Osteocyte (in vitro differentiated cells): ENCODE measurements at places on chromosomes 7 and 10. TPM values are rescaled to one million over a fixed set of nuclear protein-coding genes. Genes with fewer than 3 reads are reported as not detected.

ADAM12 gene
- 41.7 and 45.6 TPM in 2 replicates for total RNA-seq

PKD2L1 gene
- total RNA-seq = not detected in 2 replicates

GIMAP7 gene
- not detected in 2 replicates for total RNA-seq

FAM107B gene
- total RNA-seq = 40.7 and 47.4 TPM in 2 replicates

SNX10 gene
- total RNA-seq = not detected in 2 replicates

DNA sequence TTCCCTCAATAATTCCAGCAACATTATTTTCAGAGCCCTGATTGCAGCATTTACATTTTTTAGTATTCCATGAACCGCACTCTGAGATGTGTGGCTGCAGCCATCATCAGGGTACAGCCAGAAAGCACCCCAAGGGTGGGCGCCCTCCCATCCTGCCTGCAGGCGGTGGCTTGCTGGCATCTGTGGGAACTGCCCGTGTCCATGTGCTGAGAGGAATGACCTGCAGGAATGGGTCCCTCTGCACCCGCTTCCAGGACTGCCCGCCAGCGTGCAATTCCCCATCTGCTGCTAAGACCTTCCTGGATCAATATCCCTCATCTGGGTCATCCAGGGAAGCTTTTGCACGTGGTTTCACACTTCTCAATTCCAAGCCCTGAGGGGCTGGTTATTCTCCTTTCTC is 32.8 kb upstream of the NUB1 start:
- H3K27me3 ChIP-seq = peaks cover 32% of the 10 kb centered on the region
- H3K36me3 ChIP-seq = no peaks in the 10 kb centered on the region
- peaks cover 6% of the 10 kb centered on the region for H3K4me1 ChIP-seq
- DNase-seq = peak; percentile 83

- no peak for DNase-seq
- no peak overlapping the region for H3K4me3 ChIP-seq
- no peak overlapping the region for H3K27ac ChIP-seq
- peaks cover 3% of the 10 kb centered on the region for H3K36me3 ChIP-seq
- H3K27me3 ChIP-seq = no peaks in the 10 kb centered on the region
- peaks cover 26% of the 10 kb centered on the region for H3K4me1 ChIP-seq
Measured at GRCh38 chr7:41828911-41829310, 126.0 kb upstream of the INHBA start.

- no peaks in the 10 kb centered on the region for H3K36me3 ChIP-seq
- H3K4me3 ChIP-seq = no peak overlapping the region
- no peak for DNase-seq
- H3K27ac ChIP-seq = no peak overlapping the region
- H3K4me1 ChIP-seq = no peaks in the 10 kb centered on the region
Measured at GRCh38 chr10:9222917-9223316, 1168.4 kb downstream of the GATA3 start.

DNA sequence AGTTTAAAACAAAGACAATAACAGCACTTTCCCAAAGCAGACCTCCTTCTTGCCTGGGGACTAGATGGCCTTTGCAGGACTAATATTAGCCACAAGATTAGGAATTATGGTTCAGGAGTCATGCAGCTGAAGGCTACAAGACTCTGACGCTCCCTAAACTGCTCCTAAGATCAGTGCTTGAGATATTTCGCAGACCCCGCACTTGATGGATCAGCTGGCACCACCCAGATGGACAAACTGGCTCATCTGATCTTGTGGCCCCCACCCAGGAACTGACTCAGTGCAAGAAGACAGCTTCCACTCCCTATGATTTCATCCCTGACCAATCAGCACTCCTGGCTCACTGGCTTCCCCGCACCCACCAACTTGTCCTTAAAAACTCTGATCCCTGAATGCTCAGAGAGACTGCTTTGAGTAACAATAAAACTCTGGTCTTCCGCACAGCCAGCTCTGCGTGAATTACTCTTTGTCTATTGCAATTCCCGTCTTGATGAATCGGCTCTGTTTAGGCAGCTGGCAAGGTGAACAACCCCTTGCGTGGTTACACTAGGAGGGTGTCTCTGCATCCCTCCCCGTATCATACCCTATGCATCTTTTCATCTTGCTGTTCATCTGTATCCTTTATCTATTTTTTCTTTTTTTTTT is 26.9 kb upstream of the NRBF2 start:
- peak overlapping the region; percentile 63 for H3K27ac ChIP-seq
- no peak overlapping the region for H3K4me3 ChIP-seq
- no peak for DNase-seq
- no peaks in the 10 kb centered on the region for H3K27me3 ChIP-seq

- peaks cover 50% of the 10 kb centered on the region for H3K27me3 ChIP-seq
- H3K36me3 ChIP-seq = no peaks in the 10 kb centered on the region
- no peak overlapping the region for H3K27ac ChIP-seq
- no peaks in the 10 kb centered on the region for H3K4me1 ChIP-seq
- H3K4me3 ChIP-seq = no peak overlapping the region
- no peak for DNase-seq
Measured at GRCh38 chr7:30707391-30708357, 25.4 kb upstream of the CRHR2 start.

DNA sequence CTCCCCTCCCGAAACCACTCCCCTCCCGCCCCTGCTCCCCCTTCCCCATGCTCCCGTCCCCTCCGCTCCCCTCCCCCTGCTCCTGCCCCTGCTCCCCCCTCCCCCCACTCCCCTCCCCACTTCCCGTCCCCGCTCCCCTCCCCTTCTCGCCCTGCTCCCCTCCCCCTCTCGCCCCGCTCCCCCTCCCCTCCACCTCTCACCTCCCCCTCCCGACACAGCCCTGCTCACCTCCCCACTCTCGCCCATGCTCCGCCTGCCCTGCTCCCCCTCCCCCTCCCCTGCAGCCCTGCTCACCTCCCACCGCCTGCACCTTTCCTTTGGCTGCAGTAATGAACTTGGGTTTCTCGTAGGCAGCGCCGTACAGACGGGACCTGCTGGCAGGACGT is 49.9 kb upstream of the NKX6-2 start:
- H3K36me3 ChIP-seq = no peaks in the 10 kb centered on the region
- no peak overlapping the region for H3K4me3 ChIP-seq
- H3K4me1 ChIP-seq = no peaks in the 10 kb centered on the region
- no peak for DNase-seq
- no peak overlapping the region for H3K27ac ChIP-seq

DNA sequence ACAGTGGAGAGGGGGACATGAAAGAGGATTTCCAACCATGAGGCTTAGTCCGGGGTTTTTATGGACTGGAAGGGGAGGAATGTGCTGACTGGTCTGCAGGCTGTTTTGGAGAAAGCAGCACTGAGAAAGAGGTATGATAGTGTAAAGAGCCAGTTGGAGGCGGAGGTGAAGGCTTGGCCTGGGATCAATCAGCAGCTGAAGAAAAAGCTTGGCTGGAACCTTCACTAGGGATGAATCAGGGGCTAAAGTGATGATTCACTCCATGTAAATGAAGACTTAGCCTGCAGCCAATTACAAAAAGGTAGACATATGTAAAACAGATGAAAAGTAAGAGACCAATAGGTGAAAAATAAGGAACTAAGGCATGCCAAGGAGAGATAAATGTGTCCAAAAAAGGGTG is 1382.6 kb downstream of the GATA3 start:
- H3K27ac ChIP-seq = no peak overlapping the region
- DNase-seq = no peak
- H3K4me3 ChIP-seq = no peak overlapping the region
- H3K4me1 ChIP-seq = no peaks in the 10 kb centered on the region
- H3K36me3 ChIP-seq = no peaks in the 10 kb centered on the region

DNA sequence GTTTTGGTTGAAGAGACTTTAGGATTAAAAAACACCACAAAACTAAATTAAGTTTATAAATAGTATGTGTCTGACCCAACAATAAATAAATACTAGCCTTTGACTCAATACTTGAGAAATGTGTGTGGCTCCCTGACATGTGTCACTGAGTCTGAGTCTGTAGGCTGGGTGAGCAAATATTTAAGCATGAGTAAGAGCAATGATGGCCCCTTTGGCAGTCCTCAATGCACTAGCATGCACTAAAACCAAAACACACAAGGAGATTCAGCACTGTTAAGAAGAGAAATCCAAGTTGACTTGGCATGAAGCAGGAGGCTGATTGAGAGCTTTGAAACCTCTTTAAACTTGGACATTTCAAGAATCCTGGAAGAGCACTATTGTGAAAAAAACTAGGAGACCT is 37.1 kb downstream of the CCDC71L start:
- DNase-seq = no peak
- peaks cover 7% of the 10 kb centered on the region for H3K36me3 ChIP-seq
- no peak overlapping the region for H3K4me3 ChIP-seq
- H3K4me1 ChIP-seq = peaks cover 29% of the 10 kb centered on the region
- no peak overlapping the region for H3K27ac ChIP-seq

- H3K4me3 ChIP-seq = no peak overlapping the region
- H3K27me3 ChIP-seq = peaks cover 18% of the 10 kb centered on the region
Measured at GRCh38 chr7:128378637-128379036, 17.1 kb upstream of the PRRT4 start.

DNA sequence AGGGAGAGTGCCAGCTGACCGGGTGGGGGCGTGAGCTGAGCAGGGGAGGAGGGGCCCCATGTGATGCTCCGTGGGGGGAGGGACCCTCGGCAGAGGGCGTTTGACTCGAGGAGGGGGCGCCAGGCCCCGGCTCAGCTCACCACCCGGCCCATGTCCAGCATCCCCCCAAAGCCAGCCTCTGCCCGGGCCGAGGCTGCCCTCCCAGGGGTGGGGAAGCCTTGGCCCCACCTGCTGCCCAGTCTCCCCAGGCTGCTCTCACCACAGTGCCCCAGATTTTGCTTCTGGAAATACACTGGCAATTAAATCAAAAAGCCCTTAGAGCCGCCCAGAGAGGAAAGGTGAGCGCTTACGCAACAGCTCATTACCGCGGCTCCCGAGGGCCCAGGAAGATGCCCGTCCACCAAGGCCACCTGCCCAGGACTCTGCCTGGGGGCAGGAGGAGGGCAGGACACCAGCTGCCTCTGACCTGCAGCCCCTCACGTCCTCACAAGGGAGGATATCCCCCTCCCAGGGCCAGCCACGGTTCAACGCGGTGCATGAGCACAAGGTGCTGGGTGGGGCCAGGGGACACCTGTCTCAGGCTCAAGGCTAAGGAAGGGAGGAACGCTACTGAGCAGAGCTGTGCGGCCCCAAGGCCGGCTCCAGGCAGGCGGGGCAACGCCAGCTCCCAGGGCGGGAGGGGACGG is 70.0 kb upstream of the INPP5A start:
- no peak overlapping the region for H3K4me3 ChIP-seq
- DNase-seq = no peak
- H3K4me1 ChIP-seq = peaks cover 7% of the 10 kb centered on the region
- peaks cover 4% of the 10 kb centered on the region for H3K27me3 ChIP-seq
- no peaks in the 10 kb centered on the region for H3K36me3 ChIP-seq

DNA sequence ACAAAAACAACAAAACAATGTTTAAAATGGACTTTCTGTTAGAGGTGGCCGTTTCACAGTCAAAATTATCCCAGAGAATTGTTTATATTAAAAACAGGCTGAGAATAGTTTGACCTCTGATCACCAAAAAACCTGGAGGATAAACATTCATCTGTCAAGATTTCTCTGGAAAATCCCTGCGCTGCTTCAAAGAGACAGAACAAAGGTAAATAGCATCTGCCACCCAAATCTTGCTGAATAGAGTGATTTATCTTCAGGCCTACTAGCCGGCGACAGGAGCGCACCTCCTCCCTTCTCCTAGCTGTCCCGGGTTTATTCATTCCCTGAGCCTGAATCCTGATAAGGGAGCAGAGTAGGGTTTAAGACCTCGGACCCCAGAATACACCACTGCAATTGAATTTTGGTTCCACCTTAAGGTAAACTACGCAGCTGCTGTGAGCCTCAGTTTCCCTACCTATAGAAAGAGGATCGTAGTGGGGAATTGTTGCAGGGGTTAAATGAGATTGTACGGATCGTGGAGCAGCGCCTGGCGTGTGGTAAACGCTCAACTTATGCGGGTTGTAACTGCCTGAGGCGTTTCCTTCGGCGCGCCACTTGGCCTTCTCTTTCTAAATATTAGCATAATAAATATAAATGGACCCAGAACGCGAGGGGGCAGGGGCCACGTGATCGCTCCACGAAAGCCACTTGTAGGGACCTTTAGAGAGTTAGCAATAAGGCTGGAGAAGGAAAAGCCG is 498 bp upstream of the ST7 start:
- peaks cover 38% of the 10 kb centered on the region for H3K4me1 ChIP-seq
- no peaks in the 10 kb centered on the region for H3K27me3 ChIP-seq
- peak; percentile 85 for DNase-seq
- peak overlapping the region; percentile 78 for H3K4me3 ChIP-seq
- peak overlapping the region; percentile 92 for H3K27ac ChIP-seq
- peaks cover 2% of the 10 kb centered on the region for H3K36me3 ChIP-seq
